Motor neuron (in vitro differentiated cells): ENCODE measurements at places on chromosomes 3 and 15.

DNA sequence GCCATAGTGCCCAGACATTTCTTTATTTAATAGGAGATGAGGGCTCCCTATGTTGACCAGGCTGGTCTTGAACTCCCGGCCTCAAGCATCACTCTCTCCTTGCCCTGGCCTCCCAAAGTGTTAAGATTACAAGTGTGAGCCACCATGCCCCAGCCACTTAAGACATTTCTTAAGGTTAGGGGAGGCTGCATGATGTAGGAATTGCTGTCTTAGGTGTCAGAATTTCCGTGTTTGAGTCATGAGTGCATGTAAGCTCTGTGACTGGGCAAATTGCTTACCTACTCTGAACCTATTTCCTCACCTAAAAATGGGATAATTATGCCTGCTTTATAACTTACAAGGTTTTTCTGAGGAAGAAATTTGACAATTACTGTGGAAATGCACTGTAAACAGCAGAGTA, 34.2 kb upstream of the SIAH2 start:
- ATAC-seq: no peak

GRCh38 chr15:39096608-39097205, 484.2 kb upstream of the THBS1 start:
- ATAC-seq: no peak

GRCh38 chr3:170634663-170635384, 48.9 kb upstream of the SLC7A14 start:
- ATAC-seq: peak; percentile 63

DNA sequence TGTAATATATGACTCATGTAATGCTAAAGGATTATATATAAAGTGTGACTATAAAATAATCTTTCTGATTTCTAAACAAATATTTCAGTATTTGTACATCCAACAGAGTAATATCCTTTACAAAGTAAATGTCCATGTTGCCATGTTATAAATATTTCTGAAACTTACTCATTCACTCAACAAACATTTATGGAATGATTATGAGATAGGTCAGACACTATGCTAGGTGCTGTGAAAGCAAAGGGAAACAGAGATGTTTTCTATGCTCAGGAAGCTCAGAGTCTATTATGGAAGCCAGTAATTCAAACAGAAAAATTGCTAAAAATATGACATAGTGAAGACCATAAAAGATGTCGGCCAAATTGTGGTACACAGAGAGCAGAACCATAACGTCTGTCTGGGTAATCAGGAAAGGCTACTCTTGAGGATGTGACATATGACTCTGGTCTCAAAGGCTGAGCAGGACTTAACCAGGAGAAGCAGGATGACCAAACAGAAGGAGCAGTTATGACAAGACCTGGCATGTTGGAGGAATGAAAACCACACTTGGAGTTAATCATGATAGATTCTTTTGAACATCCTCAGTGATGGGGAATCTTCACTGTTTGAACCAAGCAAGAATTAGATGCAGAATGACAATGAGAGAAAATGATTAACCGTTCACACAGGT, 39.0 kb upstream of the MYO5C start:
- no peak for ATAC-seq

GRCh38 chr3:148494451-148494850, 203.3 kb upstream of the AGTR1 start:
- ATAC-seq: no peak

GRCh38 chr3:123376451-123377242, 72.2 kb downstream of the ADCY5 start:
- no peak for ATAC-seq

DNA sequence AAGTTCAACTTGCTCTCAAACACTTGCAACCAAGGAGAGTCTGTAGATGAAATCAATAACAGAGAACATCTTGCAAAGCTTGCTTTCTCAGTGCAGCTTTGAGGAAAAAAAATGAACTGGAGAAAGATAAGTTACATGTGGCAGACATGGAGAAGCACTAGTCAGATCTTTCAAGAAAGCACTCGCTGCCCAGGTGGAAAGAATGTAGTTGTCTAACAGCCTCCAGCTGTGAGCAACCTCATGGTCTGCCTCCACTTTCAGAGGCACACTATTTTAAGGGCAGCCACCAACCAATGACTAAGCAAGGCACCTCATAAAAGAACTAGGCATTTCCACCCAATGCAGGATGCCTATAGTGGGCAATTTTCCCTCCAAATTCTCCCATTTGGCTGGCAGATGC, 125.4 kb upstream of the CPNE4 start:
- ATAC-seq: no peak

GRCh38 chr3:158571969-158572765, 1.2 kb downstream of the MLF1 start:
- ATAC-seq: no peak

GRCh38 chr3:194691481-194692283, 6.0 kb downstream of the FAM43A start:
- ATAC-seq: no peak

GRCh38 chr3:38590521-38590920, 59.0 kb downstream of the SCN5A start:
- ATAC-seq: no peak

DNA sequence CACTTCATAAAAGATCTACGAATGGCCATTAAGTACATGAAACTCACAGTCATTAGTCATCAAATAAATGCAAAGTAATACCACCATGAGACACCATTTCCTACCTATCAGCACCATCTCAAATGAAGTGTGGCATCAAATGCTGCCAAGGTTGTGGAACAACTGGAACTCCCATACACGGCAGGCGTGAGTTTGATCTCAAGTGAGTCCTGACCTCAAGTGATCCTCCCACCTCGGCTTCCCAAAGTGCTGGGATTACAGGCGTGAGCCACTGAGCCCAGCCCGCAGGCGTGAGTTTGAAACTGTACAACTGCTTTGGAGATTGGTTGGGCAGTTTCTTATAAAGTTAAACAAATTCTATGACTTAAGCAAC, 28.8 kb upstream of the HDAC11 start:
- ATAC-seq: peak; percentile 64

DNA sequence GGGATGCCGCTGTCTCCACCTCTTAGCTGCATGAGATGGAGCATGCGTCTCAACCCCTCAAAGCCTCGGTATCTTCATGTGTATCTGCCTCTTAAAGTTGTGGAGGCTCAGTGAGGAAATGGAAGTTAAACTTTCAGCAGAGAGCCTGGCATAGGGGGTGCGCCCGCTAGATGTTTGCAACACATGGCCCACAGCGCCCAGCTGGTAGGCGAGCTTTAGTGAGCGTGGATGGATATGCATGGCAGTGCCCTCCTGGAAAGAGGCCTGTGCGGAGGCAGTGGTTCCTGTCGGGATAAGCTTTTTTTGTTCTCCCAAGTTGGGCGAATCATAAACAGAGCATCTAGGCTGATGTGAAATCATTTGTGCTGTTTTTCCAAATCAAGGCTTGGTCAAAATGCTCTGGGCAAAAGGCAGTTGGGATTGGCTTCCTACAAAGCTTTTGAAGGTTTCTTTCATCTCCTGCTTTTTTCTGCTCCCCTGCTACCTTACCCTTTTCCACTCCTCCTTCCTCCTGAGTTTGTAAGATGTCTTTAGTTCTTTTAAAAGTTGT, 272.4 kb upstream of the TPM1 start:
- no peak for ATAC-seq

- ATAC-seq: no peak
These were observed 114.5 kb upstream of the STRIT1 start for GRCh38 chr3:155407971-155408370.

DNA sequence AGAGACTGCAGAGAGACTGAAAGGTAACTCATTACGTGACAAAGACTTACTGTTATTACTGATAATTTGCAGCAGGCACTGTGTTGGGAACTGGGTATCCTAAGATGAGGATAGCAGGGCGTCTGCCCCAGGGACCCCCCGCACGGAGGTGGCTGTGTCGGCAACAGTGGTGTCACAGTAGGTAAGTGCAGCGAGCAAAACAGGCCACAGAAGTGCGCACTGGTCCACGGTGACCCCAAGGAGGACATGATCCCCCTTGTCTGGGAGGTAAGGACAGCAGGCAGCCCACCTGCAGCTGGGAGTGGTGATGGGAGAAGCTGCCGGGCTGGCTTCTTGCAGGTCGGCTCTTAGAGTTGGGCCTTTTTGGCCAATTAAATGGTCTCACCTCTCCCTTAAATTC, 82.9 kb downstream of the FAM43A start:
- ATAC-seq: no peak

DNA sequence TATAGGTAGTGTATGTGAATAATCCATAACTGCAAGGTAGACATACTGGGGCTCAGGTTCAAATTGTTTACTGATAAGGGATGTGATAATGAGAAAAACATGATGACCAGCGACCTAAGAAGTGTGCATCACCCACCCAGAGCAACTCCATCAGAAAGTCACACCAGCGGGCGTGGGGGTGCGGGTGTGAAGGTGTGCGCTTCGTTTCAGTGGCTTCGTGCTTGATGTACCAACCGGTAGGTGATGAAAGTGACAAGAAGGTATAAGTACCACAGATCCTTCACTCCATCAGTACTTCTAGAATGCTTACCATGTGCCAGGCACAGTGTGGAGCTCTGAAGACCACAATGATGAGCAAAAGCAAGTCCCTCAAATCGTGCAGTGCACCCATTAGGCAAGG, 11.2 kb downstream of the ANP32A start:
- ATAC-seq: no peak

- ATAC-seq: no peak
These were observed 259.9 kb downstream of the PLCL2 start for GRCh38 chr3:17144665-17144993.

DNA sequence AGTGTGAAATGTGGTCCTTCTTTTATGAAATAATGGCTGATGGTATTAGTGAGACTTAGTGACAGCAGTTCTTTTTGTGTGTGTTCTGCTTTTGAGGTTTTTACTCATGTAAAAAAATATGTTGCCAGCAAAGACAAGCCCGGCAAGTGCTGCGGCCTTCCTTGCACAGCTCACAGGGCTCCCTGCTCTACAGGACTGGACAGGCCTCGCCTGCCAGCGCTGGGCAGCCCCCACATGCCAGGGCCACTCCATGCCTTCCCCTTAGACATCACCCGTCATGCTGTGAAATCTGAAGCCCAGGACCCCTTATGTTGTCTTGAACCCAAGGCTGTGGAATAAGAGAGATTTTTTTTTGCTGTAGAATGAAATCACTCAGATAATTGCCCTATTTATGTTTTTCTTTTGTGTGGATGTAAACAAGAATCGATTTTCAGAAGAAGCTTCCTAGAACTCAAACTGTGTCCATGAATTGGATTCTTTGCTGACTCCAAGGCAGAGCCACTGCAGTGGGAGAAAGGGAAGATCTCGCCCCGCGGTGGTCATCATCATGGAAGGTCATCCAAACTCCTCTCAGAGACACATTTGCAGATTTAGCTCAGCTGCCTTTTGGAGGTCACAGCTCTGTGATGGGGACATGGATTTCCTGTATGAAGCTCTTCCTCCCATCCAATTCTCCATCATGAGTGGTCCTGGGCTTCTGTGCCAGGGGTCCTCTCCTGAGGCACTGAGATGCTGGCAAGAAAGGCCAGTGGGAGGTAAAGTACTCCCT, 150.8 kb downstream of the ATP10A start:
- no peak for ATAC-seq

DNA sequence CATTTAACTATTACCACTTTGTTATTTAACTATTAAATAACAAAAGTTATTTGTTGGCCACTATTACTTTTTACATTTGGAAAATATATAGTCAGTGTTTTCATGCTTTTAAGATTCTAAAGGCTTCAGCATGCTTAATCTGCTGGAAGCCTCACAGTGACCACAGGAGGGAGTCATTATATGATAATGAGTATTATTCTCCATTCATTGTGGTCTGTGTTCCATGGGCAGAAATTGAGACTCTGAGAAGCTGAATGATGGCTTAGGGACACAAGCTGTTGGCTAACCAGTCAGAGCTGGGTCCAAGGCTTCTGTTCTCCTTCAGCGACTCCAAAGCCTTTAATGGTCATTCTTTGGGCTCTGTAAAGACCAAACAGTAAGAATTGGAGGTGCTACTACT, 64.7 kb downstream of the BFSP2 start:
- peak; percentile 14 for ATAC-seq

GRCh38 chr3:133941415-133941821, 45.7 kb upstream of the RAB6B start:
- ATAC-seq: no peak

DNA sequence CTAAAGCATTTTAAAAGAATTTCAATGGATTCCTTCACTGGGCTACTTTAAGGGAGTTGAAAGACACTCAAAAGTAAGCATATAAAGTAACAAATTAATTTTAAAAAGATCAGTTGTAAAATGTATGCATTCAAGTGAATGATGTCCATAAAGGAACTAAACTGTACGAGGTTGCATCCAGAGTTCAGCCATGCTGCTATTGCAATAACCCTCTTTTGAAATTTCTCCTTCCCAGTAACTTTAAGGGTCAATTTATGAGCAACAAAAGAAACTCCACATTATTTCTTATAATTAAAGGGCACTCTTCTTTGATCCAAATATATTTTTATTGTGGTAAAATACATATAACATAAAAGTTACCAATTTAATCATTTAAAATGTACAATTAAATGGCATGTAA, 22.9 kb downstream of the BTLA start:
- no peak for ATAC-seq

- no peak for ATAC-seq
These were observed 66.2 kb downstream of the TAFA4 start for GRCh38 chr3:68866157-68866556.

- no peak for ATAC-seq
These were observed 85.7 kb downstream of the ARIH1 start for GRCh38 chr15:72559781-72560180.

DNA sequence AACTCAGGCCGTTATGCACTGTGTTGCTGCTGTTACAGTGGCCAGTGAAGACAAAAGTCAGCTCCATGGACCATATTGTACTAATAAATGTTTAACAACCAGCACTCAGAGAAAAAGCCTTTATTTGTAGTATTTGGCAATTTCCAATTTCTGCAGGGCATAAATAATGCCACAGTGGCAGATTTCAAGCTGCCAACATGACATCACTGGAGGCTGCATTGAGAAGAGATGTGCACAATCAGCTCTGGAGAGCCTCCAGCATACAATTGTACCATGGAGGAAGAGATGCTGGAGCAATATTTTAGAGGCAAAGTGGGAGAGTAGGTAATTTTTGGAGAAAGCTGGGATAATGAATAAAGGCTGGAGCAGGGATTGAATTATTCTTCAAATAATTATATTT, 9.7 kb upstream of the ALCAM start:
- no peak for ATAC-seq
